ENCODE measurements at places on chromosomes 12 and 14. TPM values are rescaled to one million over a fixed set of nuclear protein-coding genes. Genes with fewer than 3 reads are reported as not detected.

GRCh38 chr14:72856530-72857266 is 37.2 kb downstream of the DPF3 start:
- DNase-seq, result no peak

- no peak for DNase-seq
Measured at GRCh38 chr12:71958457-71958856, 19.8 kb downstream of the TPH2 start.

DNA sequence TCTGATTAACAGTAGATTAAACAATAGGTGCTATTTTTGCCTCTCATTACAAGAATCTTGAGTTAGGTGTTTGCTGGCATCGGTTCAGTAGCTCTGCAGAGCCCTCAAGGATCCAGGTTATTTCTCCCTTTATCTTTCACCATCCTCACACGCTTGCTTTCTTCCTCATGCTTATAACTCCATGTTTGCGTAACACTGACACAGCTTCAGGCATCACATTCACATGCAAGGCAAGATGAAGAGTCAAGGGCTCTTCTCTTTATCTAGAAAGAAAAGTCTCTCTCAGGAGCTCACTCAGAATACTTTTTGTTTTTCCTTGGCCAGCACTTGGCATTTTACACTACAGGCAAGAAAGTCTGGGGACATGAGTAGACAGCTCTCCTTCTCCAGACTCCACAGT is 24.2 kb upstream of the PTHLH start:
- no peak for DNase-seq

GRCh38 chr12:132492522-132492921 is 2.6 kb downstream of the FBRSL1 start:
- DNase-seq, result peak; percentile 45

- DNase-seq, result no peak
Measured at GRCh38 chr12:74891083-74891668, 318.5 kb downstream of the KCNC2 start.

DNA sequence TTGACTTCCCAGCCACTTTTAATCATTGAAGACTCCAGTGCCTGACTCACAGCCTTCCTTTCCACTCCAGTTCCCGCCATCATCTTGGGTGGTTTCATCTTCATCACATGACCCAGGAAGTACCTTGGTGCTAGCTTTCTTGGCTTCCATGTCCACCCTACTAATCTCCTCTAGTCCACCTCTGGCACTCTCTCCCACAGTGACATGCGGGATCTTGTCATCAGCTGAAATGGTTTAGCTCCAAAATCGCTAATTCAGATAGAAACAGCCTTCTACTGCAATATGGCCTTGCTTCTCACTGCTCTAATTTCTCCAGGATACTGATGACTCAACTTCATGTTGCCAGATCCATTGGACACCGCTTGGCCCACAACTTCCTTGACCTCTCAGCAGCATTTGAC is 24.5 kb downstream of the WDR20 start:
- peak; percentile 40 for DNase-seq

- DNase-seq, result peak; percentile 73
Measured at GRCh38 chr12:75471902-75472890, 8.4 kb upstream of the GLIPR1 start.

DNA sequence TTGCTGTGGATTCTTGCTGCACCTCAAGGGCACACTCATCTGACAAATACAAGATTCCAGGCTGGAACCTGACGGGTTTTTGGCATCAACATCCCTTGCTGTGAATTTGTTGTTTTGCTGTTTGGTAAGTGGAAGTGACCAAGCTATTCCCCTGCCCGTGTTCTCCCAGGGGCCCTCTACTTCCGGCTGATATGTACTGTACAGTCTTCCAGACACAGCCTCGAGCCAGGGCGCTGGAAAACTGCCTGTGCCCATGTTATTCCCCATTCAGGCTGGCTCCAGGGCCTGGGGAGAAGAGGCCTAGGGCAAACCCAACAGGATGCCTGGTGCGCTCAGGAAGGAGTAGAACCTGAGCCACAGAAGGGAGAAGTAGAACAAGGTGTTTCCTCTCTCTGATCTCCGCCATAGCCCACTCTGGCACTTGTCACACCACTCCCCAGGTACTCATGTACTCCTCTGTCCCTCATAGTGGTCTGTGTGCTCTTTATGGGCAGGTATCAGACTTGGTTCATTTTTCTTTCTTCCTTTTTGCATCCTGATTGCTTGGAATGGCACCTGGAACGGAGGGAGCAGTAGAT is 67.8 kb upstream of the LTA4H start:
- no peak for DNase-seq

DNA sequence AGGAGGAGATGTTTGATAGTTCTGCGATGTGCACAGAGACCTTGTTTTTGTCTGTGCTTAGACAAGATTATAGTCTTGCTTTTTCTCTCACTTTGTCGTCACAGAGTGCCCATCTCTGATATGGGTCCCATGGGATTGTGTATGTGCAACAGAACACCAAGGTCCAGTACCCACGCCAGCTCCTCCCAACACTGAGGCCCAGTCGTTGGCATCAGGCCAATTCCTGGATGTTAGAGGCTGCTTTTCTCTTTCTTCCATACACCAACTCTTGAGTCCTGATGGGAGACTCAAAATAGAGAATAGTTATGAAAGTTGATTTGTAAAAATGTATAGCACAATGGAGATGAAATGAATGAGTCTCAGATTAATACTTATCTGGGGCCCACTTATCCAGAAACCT is 22.7 kb upstream of the PRMT8 start:
- DNase-seq, result no peak

DNA sequence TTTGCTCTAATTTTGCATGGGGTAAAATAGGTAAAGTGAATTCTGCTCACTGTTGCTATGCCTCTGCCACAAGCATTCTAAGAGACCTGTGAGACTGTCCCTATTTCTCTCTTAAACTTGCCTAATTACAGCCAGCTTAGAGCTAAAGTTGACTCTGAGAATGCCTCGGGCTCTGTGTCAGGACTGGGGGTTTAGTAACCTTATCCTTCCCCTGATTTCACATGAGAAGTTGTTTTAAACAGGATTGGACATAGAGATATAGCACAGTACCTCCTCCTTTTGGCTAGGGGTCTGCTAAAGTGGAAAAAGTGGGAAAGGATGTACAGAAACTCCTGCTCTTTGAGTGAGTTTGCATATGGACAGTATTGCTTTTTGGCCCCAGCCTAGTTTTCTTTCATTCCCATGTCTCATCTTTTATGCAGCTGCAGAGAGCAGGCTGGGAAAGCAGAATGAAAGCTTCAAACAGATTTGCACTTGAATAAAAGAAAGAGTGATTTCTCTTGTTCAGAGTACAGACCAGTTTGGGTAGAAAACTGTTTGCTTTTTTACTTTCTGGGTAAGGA is 122.0 kb downstream of the RAD51B start:
- no peak for DNase-seq

- DNase-seq, result no peak
Measured at GRCh38 chr14:29953501-29953900, 25.9 kb upstream of the PRKD1 start.

- no peak for DNase-seq
Measured at GRCh38 chr14:49919825-49920659, 27.2 kb downstream of the ARF6 start.

DNA sequence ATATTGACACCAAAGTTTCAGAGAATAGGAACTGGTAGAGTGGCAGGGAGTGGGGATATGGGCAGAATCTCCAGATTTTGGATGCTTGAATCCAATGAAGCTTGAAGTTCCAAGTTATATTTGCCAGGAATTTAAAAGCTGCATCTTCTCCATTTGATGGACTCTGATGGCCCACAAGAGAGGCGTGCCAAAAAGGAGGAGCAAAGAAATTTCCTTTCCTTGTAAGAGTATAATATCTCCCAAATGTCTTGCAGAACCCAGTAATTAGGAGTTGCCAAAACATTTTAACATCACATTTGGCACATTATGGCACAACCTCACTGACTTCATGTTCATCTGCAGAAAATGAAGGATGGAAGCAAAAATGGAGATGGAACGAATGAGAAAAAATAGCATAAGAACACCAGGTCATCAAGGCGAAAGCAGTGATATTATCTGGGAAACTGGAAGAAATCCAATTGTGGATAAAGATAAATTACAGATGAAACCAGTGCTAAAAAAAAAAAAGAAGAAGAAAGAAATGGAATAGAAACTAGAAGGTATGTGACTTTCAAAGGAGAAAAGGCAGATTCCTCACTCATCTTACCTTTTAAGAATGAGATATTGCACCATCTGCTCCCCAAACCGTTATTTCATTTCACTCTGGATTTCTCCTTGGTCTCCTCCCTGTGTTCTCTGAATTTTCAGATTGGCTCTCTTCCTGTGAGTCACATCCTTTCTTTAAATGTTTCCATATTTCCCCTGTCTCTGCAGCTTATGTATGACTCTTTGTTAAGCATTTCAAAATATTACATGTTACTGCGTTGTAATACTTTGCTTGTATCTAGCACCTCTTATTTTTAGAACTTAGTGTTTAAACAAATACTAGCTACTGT is 13.5 kb upstream of the FLRT2 start:
- DNase-seq, result no peak

GRCh38 chr14:22646570-22647254 is 2.6 kb upstream of the OR6J1 start:
- peak; percentile 64 for DNase-seq

GRCh38 chr12:109444259-109444658 is 32.8 kb downstream of the KCTD10 start:
- DNase-seq, result no peak

DNA sequence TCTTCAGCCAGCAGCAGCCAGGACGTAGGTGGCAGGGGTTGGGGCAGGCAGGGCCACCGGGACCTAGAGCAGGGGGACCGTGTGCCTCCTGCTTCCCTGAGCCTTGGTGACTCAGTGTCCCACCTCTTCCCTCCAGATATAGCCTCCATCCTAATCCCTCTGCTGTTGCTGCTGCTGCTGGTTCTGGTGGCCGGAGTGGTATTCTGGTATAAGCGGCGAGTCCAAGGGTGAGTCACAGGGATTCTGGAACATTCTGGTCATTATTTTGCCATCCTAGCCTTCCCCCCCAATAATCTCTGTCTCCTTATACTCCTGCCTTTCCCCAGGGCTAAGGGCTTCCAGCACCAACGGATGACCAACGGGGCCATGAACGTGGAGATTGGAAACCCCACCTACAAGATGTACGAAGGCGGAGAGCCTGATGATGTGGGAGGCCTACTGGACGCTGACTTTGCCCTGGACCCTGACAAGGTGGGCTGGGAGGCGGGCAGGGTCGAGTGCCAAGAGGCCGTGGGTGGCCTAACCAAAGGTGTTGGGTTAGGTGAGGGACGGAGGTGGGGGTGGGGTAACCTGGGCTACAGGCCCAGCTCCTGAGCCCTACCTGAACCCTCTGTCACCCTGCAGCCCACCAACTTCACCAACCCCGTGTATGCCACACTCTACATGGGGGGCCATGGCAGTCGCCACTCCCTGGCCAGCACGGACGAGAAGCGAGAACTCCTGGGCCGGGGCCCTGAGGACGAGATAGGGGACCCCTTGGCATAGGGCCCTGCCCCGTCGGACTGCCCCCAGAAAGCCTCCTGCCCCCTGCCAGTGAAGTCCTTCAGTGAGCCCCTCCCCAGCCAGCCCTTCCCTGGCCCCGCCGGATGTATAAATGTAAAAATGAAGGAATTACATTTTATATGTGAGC is 4.5 kb upstream of the NXPH4 start:
- no peak for DNase-seq

Gene DPPA3
- not detected for polyA plus RNA-seq

Gene GPRC5D
- polyA plus RNA-seq, result not detected

Gene CCNT1
- 4.4 TPM for polyA plus RNA-seq

Gene TEX52
- not detected for polyA plus RNA-seq

Gene PDZRN4
- polyA plus RNA-seq, result not detected

Gene RNASE3
- polyA plus RNA-seq, result 3.3 TPM
